A172 (cell line): ENCODE measurements at places on chromosomes 1 and 21. TPM values are rescaled to one million over a fixed set of nuclear protein-coding genes. Genes with fewer than 3 reads are reported as not detected.

The DARS2 gene
- total RNA-seq, result 40.3 and 44.7 TPM in 2 replicates

The CELSR2 gene
- total RNA-seq, result 10.3 and 14.9 TPM in 2 replicates

The POU3F1 gene
- total RNA-seq, result 0.41 TPM in 1 of 2 replicates, not detected in the other

The KLF17 gene
- not detected in 2 replicates for total RNA-seq

The C1orf122 gene
- total RNA-seq, result 22.9 and 34.6 TPM in 2 replicates

The FCN3 gene
- not detected in 2 replicates for total RNA-seq

The GJA5 gene
- total RNA-seq, result not detected in 2 replicates

The TTC4 gene
- total RNA-seq, result 32.3 and 34.7 TPM in 2 replicates

The AKR1A1 gene
- total RNA-seq, result 86.0 and 99.4 TPM in 2 replicates

The KRTAP13-2 gene
- total RNA-seq, result not detected in 2 replicates

The TRMT13 gene
- total RNA-seq, result 11.7 and 16.0 TPM in 2 replicates

The TTF2 gene
- 23.2 and 32.2 TPM in 2 replicates for total RNA-seq
